ENCODE measurements at places on chromosomes 11 and 22. TPM values are rescaled to one million over a fixed set of nuclear protein-coding genes. Genes with fewer than 3 reads are reported as not detected.

DNA sequence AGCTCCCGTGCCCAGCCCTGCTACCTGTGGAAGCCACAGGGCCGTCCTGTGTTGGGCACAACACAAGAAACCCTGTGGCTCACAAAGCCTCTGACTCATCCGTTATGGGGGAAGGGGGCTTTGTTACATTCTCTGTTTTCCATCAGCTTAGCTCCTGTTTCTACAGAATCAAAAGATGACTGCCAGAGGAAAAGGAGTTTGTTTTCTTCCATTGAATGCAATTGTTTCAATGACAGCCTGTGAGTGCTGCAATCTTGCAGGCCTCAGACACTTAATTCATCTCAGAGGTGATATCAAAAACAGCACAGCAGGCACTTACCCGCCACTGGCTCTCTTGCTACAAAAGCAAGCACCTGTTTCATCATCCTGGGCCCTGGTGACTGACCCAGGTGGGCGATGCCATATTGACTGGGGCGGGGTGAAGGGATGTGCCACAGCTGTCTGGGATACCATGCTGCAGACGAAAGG, 194.3 kb downstream of the OPCML start:
- H3K27me3 ChIP-seq: no peaks in the 10 kb centered on the region
- no peaks in the 10 kb centered on the region for H3K36me3 ChIP-seq
- no peak overlapping the region for H3K4me3 ChIP-seq
- DNase-seq: no peak

DNA sequence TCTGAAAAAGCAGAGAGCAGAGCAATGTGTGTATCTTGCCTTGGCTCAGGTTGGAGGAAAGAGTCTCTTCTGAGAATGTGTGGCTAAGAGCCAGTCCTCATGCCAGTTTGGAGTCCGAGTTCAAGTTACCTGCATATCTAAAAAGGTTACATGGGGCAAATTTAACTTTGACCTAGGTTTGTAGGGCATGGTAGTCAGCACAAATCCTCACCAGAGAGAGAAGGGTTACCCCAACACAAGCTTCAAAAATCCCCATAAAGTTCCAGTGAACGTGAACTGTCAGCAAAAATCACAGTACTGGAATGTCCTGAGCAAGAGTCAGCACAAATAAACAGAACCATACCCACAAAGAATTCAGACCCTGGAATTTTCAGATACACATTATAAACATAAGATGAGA, 13.8 kb downstream of the SDHD start:
- H3K27ac ChIP-seq: no peak overlapping the region
- peaks cover 28% of the 10 kb centered on the region for H3K36me3 ChIP-seq
- H3K4me3 ChIP-seq: no peak overlapping the region
- no peaks in the 10 kb centered on the region for H3K4me1 ChIP-seq
- no peak for DNase-seq

Gene OR5AL1
- total RNA-seq: not detected

DNA sequence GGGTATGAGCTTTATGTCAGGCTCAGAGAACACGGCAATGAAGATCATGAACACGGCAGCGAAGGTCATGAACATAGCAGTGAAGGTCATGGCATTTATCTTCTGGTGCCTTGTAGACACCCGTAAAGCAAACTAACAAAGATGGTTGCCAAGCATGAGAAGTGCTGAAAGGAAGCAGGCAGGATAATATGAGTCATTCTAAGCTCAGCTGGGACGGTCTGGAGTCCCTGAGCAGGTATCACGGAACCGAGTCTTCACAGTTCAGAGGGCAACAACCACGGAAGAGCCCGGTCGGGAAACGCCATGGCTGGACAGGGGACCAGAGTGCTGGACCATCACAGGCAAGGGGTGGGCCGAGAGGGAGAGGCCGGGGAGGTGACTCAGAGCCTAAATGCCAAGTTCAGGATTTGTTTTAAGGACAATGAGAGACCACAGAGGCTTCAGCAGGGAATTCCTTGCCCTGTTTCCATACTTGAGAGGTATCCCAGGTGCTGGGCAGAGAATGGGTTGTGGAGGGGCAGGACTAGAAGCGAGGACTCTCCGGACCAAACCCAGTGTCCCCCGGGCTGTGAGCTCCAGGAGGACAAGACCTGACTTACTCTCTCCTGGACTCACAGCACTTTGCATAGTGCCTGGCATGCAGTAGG, 13.1 kb upstream of the MS4A10 start:
- peak overlapping the region; percentile 26 for H3K27ac ChIP-seq
- peaks cover 11% of the 10 kb centered on the region for H3K4me1 ChIP-seq
- no peaks in the 10 kb centered on the region for H3K36me3 ChIP-seq
- no peak overlapping the region for H3K4me3 ChIP-seq
- DNase-seq: no peak
- peaks cover 24% of the 10 kb centered on the region for H3K27me3 ChIP-seq

- no peak for DNase-seq
- H3K4me1 ChIP-seq: no peaks in the 10 kb centered on the region
- no peak overlapping the region for H3K27ac ChIP-seq
- H3K27me3 ChIP-seq: no peaks in the 10 kb centered on the region
These were observed 126.3 kb downstream of the KIRREL3 start for GRCh38 chr11:126874276-126874675.

DNA sequence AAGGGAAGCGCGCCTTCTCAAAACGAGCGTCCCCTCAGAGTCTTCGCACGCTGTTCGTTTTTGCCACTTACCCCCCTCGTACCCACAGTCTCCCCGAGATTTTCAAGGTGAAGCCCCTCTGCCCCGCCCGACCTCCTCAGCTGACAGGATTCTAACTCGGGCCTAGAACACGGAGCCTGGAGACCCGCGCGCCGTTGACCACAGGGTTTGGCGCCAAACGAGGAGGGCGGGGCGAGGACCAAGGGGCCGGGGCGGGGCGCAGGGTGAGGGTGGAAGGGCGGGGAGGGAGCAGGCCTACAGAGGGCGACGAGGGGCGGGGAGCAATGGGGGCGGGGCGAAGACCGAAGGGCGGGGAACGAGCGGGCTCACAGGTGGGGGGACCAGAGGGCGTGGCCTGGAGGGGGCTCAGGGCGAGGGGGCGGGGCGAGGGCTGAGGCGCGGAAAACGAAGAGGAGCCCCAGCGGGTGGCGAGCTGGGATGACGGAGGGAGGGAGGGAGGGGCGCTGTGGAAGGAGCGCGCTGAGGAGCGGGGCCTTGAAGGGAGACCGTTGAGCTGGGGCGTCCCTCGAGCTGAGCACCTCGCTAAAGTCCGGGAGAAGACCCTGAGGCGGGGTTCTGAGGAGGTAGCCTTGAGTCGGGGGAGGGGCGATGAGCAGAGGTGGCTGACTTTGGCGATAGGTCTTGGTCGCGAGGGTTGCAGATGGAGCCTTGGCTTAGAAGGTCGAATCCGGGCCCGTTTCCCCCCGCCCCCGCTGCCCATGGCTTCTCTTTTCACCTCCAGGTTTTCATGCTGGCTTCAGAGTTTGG, at the start of gene DMC1:
TSS of gene DMC1 (minus strand) at position 212 of the 807 bp plus-strand sequence. CDS start 1,927 bp downstream, outside the sequence.
- H3K4me1 ChIP-seq: peaks cover 17% of the 10 kb centered on the region
- no peaks in the 10 kb centered on the region for H3K36me3 ChIP-seq
- H3K27me3 ChIP-seq: no peaks in the 10 kb centered on the region
- peak within 1 kb of the TSS; percentile 82 for H3K4me3 ChIP-seq

- H3K4me3 ChIP-seq: no peak overlapping the region
- H3K27ac ChIP-seq: no peak overlapping the region
- H3K36me3 ChIP-seq: no peaks in the 10 kb centered on the region
- no peaks in the 10 kb centered on the region for H3K27me3 ChIP-seq
- DNase-seq: no peak
- no peaks in the 10 kb centered on the region for H3K4me1 ChIP-seq
These were observed 143.6 kb upstream of the TRPC6 start for GRCh38 chr11:101727451-101727850.

DNA sequence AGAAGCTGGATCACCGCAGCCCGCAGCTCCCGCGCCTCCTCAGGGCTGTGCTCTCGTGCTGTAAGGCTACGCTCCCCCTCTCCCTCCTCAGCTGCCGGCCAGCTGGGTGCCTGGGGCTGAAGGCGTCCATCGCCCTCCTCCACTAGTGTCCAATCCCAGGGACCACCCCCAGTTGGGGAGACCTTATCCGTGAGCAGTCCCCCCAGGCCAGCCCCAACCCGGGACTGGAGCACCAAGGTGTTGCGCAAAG, 1.2 kb downstream of the AP5B1 start:
- DNase-seq: no peak
- H3K4me3 ChIP-seq: peak overlapping the region; percentile 44
- H3K4me1 ChIP-seq: peaks cover 13% of the 10 kb centered on the region
- no peaks in the 10 kb centered on the region for H3K27me3 ChIP-seq
- H3K27ac ChIP-seq: no peak overlapping the region

GRCh38 chr11:31826536-31827438, 15.7 kb upstream of the PAX6 start:
- no peaks in the 10 kb centered on the region for H3K4me1 ChIP-seq
- no peaks in the 10 kb centered on the region for H3K36me3 ChIP-seq
- DNase-seq: no peak
- H3K4me3 ChIP-seq: no peak overlapping the region
- H3K27me3 ChIP-seq: peaks cover 59% of the 10 kb centered on the region

Gene TMEM86A
- total RNA-seq: 0.10 TPM

Gene KCNQ1OT1
- total RNA-seq: 0.88 TPM
